ENCODE measurements at places on chromosomes 5 and 9. TPM values are rescaled to one million over a fixed set of nuclear protein-coding genes. Genes with fewer than 3 reads are reported as not detected.

The PLCXD3 gene
- total RNA-seq, result not detected

The TRIM41 gene
- 15.2 TPM for total RNA-seq

The DHX29 gene
- total RNA-seq, result 41.3 TPM

The LCNL1 gene
- total RNA-seq, result not detected

The CDK9 gene
- 19.2 TPM for total RNA-seq

The SLC6A3 gene
- 0.23 TPM for total RNA-seq

The C8G gene
- not detected for total RNA-seq

The CSF1R gene
- 0.06 TPM for total RNA-seq

The POU4F3 gene
- total RNA-seq, result 0.14 TPM

GRCh38 chr5:66741394-66741793, 145.2 kb downstream of the MAST4 start:
- DNase-seq, result no peak
- H3K27ac ChIP-seq, result no peak overlapping the region
- no peaks in the 10 kb centered on the region for H3K36me3 ChIP-seq
- H3K4me1 ChIP-seq, result no peaks in the 10 kb centered on the region
- H3K4me3 ChIP-seq, result no peak overlapping the region
- no peaks in the 10 kb centered on the region for H3K27me3 ChIP-seq

DNA sequence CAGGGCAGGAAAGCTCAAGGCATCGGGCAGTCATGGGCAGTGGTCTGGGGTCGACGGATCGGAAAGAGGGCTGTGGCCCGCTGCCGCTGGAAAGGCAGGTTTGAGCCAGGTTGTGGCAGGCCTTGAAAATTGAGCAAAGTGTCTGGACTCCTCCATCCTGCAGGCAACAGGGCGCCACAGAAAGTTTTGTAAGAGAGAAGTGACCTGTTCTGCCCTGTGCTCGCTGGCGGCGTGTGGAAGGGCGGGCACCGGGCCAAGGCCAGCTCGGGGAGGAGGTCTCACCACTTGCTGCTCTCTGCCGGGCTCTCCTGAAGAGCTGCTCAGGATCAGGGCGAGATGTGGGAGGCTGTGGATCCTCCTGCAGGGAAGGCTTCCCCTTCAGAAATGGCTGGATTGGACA, 41.4 kb upstream of the FAT2 start:
- H3K36me3 ChIP-seq, result no peaks in the 10 kb centered on the region
- no peak overlapping the region for H3K4me3 ChIP-seq
- peak; percentile 19 for DNase-seq
- H3K27ac ChIP-seq, result no peak overlapping the region
- peaks cover 15% of the 10 kb centered on the region for H3K27me3 ChIP-seq
- H3K4me1 ChIP-seq, result no peaks in the 10 kb centered on the region

- DNase-seq, result peak; percentile 5
- H3K4me3 ChIP-seq, result no peak overlapping the region
- no peaks in the 10 kb centered on the region for H3K27me3 ChIP-seq
- no peaks in the 10 kb centered on the region for H3K36me3 ChIP-seq
- no peak overlapping the region for H3K27ac ChIP-seq
- H3K4me1 ChIP-seq, result no peaks in the 10 kb centered on the region
Observed at GRCh38 chr9:24614070-24614469, 68.4 kb upstream of the IZUMO3 start.

DNA sequence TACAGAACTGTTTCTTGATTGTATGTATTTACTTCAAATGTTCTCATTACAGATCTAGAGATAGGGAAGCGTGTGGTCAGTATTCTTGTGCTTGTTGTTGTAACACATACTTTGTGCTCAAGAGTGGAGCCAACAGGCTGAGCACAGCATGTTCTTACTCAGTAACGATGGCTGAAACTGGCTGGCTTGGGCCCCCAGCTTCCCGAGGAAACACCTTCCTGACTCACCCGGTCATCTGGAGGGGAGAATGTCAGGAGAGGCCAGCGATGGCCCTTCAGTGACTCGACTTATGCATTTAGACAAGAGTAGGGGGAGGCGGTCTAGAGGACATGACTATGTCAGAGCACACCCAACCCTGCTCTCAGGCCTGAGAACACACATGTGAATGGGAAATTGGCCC, 25.6 kb downstream of the ZNF474 start:
- no peaks in the 10 kb centered on the region for H3K36me3 ChIP-seq
- DNase-seq, result no peak
- no peaks in the 10 kb centered on the region for H3K4me1 ChIP-seq
- no peak overlapping the region for H3K4me3 ChIP-seq

DNA sequence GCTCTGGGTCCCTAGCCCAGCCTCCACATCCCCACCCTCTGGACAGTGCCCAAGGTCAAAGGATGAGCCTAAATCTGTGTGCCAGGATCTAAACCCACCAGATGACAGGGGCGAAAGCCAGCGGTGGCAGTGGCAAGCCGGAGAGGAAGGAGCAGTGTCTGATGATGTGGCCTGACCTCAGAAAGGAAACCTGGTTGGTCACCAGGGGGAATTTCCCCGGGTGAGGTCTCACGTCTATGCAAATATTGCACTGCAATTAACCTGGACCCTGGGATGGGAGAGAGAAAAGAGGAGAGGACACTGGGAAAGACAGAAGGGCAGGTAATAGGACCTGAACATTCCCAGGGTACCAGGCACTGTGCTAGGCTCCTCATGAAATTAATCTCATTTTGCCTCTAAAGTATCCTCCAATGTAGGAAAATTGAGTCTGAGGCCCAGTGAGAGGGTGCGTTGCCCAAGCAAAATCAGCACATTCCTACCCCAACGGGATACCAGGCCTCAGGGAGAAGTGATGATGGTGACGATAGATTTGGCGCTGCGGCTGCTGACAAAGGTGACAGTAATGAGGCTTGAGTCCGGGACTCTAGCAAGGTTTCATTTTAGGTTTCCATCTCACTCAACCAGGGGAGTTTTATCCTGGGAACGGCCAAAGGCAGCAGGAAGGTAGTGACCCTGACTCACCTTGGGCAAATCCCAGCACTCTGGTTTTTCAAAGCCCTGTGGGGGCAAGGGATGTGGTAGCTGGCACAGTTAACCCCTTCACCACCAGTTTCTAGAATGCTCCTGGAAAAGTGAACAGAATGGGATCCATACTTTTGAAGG, 13.4 kb upstream of the TNIP1 start:
- H3K36me3 ChIP-seq, result no peaks in the 10 kb centered on the region
- H3K27me3 ChIP-seq, result no peaks in the 10 kb centered on the region
- H3K4me1 ChIP-seq, result peaks cover 49% of the 10 kb centered on the region
- no peak for DNase-seq

DNA sequence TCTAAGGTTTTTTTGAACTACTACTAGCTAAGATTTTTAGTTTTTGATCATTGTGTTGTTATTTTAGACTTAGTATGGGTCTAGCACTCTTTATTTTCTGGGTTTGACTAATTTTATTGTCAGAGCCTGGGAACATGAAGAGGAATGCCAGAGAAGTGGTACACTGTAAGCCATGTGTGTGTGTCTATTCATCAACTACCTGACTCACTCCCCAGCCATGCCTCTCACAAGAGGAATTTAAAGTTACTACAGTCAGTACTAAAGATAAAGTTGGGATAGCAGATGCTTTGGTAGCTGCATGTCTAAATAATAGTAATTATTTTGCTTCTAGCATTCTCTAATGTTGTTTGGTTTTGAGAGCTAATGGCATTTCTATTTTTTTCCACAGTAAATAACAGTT, 264.8 kb downstream of the CSNK1G3 start:
- H3K4me1 ChIP-seq, result no peaks in the 10 kb centered on the region
- no peak for DNase-seq
- no peak overlapping the region for H3K4me3 ChIP-seq
- no peaks in the 10 kb centered on the region for H3K27me3 ChIP-seq
- H3K27ac ChIP-seq, result no peak overlapping the region

- H3K27me3 ChIP-seq, result no peaks in the 10 kb centered on the region
- no peak overlapping the region for H3K27ac ChIP-seq
- no peaks in the 10 kb centered on the region for H3K4me1 ChIP-seq
- no peak overlapping the region for H3K4me3 ChIP-seq
- H3K36me3 ChIP-seq, result no peaks in the 10 kb centered on the region
Observed at GRCh38 chr5:171149772-171150171, 159.3 kb upstream of the TLX3 start.

DNA sequence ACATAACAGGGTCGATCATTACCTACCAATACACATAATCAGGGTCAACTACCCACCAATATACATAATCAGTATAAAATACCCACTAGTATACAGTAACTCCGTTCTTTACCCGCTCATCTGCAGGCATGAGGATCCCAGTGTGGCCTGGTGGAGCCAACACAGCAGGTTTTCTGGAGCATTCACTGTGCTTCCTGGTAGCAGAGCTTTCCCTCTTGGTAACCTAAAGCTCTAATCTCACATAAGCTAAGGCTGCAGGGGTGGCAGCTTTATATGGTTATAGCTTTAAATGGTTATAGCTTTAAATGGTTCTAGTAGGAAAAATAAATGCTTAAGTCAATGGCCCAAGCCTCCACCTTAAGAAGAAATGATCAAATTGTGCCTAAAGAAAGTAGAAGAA, 11.9 kb downstream of the LCN1 start:
- no peaks in the 10 kb centered on the region for H3K4me1 ChIP-seq
- H3K36me3 ChIP-seq, result no peaks in the 10 kb centered on the region
- no peak for DNase-seq
- peaks cover 17% of the 10 kb centered on the region for H3K27me3 ChIP-seq
- no peak overlapping the region for H3K4me3 ChIP-seq

GRCh38 chr5:179730852-179731251, 1.8 kb upstream of the MAML1 start:
- H3K36me3 ChIP-seq, result peaks cover 53% of the 10 kb centered on the region
- no peaks in the 10 kb centered on the region for H3K27me3 ChIP-seq
- H3K4me3 ChIP-seq, result no peak overlapping the region
- H3K27ac ChIP-seq, result no peak overlapping the region
- DNase-seq, result no peak
- peaks cover 6% of the 10 kb centered on the region for H3K4me1 ChIP-seq

DNA sequence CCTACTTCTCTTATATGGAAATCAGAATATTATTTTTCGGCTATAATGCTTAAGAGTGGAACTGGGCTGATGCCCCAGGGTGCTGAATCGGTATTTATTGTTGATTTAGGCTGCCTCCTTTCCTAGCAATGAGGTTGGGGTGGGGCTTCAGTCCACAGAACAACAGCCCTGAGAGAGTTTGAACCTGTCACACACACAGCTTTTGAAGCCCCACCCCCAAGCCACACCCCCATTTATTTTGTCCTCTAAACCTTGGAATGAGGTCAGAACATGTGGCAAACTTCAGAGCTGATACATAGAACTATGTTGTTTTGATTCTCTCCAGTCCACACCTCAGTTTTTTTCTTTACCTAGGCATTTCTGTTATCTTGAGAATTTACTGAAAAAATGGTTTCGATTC, 51.7 kb upstream of the CAMK4 start:
- no peak overlapping the region for H3K4me3 ChIP-seq
- no peak for DNase-seq
- H3K27ac ChIP-seq, result no peak overlapping the region
- no peaks in the 10 kb centered on the region for H3K27me3 ChIP-seq

- H3K36me3 ChIP-seq, result no peaks in the 10 kb centered on the region
- H3K4me3 ChIP-seq, result no peak overlapping the region
- DNase-seq, result no peak
- H3K4me1 ChIP-seq, result no peaks in the 10 kb centered on the region
Observed at GRCh38 chr5:35229076-35230037, 930 bp downstream of the PRLR start.

DNA sequence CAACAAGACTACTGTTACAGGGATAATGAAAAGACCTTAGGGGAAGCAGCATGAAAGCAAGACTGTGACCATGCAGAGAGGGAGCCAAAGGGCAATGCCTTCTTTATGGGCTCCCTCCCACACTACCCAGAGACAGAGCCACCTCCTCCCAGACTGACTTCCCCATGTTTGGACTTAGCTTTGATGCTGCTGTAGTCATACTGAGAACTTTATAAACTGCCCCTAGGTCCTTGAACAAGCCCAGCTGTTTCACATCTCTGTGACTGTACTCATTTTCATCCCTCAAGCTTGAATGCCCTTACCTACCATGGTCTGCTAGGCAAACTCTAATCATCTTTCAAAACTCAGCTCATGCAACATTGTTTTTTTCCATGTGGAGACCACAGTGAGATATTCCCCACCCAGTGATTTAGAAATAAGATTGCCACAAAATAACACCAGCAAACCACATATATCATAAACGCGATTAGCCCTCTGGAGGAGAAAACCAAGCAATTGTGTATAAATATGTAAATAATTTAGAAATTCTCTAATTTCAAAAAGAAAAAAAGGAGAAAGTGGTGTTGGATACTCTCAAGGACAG, 23.4 kb upstream of the FAM169A start:
- no peak overlapping the region for H3K4me3 ChIP-seq
- no peaks in the 10 kb centered on the region for H3K36me3 ChIP-seq
- no peaks in the 10 kb centered on the region for H3K27me3 ChIP-seq

Data from SJCRH30 (cell line).